Kidney (tissue), 22 donors: ENCODE measurements at places on chromosomes 1 and 21. TPM values are rescaled to one million over a fixed set of nuclear protein-coding genes. Genes with fewer than 3 reads are reported as not detected.

- no peak for DNase-seq
Measured at GRCh38 chr1:78497201-78497600, 6.4 kb downstream of the PTGFR start.

DNA sequence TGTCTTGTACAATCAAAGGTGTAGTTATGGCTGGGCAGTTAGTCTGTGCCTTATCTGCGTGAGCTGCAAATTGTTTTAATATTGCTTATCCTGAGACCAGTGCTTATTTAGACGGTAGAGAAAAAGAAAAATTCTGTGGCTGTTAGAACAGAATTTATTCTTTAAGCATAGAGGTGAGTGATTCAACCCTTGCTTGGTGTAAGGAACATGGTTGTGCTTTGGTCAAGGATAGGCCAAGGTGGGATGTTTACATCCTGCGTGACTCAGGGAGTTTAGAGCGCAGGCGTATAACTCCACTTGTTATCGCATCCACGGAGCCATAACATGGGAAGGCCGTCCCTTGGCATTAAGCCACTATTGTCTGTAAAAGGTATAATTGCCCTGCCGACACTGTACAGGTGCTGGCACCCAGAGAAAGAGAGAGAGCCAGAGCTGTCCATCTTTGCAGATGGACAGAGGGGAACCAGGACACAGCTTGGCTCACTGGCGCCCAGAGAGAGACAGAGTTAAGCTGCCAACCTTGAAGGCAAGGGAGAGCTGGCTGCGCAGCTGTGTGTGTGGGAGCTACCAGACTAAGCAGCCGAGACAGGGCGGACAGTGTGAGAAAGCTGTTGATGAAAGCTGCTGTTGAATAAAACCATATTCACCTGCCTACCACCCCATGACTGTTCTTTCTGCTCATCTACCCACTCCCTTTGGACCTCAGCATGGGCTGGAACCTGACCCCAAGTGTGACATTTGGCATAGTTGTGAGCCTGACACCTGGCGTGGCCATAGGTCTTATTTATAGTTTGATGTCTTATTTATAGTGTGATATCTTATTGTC is 200.4 kb downstream of the DYRK1A start:
- DNase-seq: no peak

GRCh38 chr1:6948861-6949260 is 163.6 kb downstream of the CAMTA1 start:
- no peak for DNase-seq

MX2 gene
- total RNA-seq: 11.7 TPM

YIPF1 gene
- total RNA-seq: 33.3 TPM
